HEK293T (cell line): ENCODE measurements at places on chromosomes 4 and X.

GRCh38 chr4:6044276-6044675, 26.0 kb upstream of the C4orf50 start:
- DNase-seq: no peak

DNA sequence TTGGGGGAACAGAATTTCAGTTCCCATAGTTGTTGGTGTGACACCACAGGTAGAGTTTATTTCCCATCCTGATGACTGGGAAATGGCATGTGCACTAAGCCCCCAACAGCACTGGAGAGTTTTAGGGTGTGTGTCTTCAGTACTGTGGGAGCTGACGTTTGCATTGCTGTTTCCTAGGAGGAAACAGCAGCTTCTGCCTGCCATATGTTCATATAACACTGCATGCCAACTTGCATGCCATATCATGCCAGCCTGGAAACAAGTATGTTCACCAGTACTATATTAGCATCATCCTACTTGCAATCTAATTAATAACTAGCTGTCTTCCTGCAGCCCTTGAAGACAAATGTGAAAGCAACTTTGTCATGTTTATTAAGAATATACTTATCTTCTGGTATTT, 58.2 kb downstream of the NAA11 start:
- DNase-seq: no peak

DNA sequence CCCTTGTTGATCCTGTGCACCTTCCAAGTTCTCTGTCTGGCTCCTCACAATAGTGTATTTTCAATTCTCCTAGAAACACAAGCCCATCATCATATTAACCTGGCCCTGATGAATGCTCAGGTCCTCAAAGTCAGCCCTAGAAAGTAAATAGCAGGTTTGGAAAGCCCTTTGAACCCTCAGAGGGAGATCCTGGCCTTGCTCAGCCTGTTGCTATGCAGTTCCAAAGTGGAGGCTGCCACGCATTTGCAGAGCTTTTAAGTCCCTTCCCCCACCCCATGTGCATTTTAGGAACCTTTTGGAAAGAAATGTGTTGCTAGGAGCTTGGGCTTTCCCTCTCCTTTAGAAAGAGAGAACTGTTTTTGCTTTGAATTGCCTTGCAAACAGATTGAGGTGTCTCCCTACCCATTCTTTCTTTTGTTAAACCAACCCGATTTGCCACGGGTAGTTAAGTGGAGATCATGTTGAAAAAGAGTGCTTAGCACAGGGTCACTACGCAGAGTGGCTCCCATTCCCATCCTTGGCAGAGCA, 12.2 kb downstream of the MAMLD1 start:
- DNase-seq: no peak

DNA sequence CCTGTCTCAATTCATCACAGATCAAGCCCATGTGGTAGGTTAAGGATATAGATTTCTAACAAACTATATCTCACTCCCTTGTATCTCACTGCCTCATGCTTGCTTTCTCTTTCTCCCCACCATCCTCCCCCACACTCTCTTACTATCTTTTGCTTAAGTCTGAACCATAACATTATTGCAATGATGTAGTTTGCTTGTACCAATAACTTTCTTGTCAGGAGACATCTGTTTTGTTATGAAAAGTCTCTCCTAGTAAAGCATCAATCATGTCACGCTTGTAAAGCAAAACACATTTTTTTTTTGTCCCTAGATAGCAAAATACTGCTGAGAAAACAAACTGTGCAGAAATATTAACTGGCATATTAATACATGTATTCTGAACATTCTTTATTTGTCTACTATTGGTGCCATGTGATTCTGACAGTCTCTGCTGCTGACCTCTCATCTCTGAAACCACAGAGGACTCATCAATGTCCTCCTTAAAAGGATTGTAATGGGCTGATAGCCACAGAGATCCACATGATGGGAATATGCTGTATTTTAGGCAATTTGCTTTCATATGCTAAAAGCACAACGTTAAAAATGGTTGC, 217.5 kb downstream of the VEGFC start:
- no peak for DNase-seq

GRCh38 chr4:140607852-140608251, 39.1 kb upstream of the UCP1 start:
- no peak for DNase-seq

DNA sequence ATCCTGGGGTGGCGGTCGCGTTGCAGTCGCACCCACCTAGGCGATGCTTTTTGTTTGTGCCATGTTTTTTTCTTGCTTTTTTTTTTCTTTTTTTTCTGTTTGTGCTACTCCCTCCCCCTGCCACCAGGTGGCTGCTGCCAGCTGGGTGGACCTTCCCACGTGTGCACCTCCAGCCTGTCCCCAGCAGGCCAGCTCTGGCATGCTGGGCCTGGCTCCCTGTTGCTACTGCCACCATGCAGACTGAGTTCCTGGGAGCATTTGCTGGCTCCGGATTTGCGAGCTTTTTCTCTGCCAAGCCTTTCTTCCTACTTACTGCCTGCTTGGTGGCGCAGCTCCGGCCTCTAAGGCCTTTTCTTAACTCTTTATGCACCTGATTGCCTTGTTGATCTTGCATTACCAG, 161.2 kb upstream of the WDFY3 start:
- peak; percentile 82 for DNase-seq

GRCh38 chr4:167109859-167110258, 124.4 kb downstream of the SPOCK3 start:
- DNase-seq: no peak

- no peak for DNase-seq
Measured at GRCh38 chr4:140185412-140186081, 31.6 kb upstream of the MAML3 start.

DNA sequence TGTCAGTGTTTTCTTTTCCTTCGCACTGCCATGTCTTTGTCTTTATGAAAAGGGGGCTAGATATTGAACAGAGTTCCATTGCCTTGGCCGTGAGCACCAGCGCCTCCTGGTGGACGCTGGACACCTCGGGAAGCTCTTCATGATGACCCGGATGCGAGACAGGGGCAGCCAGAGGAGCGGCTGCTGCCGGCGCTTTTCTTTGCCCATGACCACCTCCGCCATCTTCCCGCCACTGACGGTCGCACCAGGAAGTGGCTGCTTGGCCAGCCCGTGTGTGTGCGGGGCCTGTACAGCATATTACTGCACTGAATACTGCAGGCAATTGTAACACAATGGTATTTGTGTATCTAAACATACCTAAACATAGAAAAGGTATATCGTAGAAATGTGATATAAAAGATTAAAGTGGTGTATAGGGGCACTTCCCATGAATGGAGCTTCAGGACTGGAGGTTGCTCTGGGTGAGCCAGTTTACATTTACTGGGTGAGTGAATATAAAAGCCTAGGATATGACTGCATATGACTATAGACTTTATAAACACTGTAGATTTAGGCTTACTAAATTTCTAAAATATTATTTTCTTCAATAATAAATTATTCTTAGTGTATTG, 15.8 kb upstream of the GRIA2 start:
- DNase-seq: peak; percentile 62

GRCh38 chr4:40910706-40911105, 161.0 kb downstream of the NSUN7 start:
- no peak for DNase-seq

- DNase-seq: no peak
Measured at GRCh38 chrX:3141031-3141430, 99.8 kb downstream of the ARSF start.

GRCh38 chrX:40285876-40286275, 188.1 kb upstream of the BCOR start:
- DNase-seq: no peak

DNA sequence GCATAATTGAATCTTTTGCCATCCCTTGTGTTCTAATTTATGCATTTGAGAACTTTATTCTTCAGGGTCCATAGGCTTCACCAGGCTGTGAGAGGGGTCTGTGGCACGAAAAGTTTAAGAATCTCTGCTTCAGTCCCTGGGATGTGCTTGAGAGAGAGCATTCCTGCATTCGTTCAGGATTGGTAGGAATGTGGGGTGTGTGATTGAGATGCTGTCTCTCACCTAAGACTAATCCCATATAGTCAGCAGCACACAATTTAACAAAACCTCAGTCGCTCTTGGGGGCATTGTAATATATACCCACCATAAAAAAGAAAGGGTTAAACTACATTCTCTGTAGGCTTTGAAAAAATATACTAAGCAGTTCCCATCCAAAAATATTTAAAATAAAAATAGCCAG, 41.7 kb downstream of the PTTG2 start:
- no peak for DNase-seq

DNA sequence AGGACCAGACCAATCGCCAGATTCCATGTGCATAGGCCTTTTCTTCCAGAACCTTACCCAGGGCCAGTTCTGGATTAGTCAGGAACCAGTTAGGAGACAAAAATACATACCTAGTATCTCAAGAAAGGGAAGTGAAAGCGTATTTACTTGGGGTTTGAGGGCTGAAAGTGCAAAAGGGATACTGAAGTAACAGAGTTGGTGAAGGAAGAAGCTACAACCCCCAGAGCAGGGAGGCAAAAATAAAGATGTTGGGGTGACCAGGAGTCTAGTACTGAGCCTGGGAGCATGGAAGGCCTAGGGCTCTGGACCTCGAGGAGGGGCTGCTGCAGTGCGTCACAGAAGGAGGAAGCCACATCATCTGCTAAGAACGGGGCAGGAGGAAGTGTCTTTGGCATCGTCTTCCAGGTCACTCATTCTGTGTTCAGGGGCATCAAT, 38.3 kb downstream of the TKTL1 start:
- no peak for DNase-seq

GRCh38 chr4:72300126-72300525, 268.3 kb downstream of the NPFFR2 start:
- DNase-seq: no peak

GRCh38 chrX:85303544-85303943, 59.8 kb downstream of the ZNF711 start:
- DNase-seq: no peak

GRCh38 chrX:39938466-39938865, 159.3 kb downstream of the BCOR start:
- DNase-seq: no peak

- DNase-seq: no peak
Measured at GRCh38 chr4:10334506-10335028, 122.7 kb downstream of the ZNF518B start.

DNA sequence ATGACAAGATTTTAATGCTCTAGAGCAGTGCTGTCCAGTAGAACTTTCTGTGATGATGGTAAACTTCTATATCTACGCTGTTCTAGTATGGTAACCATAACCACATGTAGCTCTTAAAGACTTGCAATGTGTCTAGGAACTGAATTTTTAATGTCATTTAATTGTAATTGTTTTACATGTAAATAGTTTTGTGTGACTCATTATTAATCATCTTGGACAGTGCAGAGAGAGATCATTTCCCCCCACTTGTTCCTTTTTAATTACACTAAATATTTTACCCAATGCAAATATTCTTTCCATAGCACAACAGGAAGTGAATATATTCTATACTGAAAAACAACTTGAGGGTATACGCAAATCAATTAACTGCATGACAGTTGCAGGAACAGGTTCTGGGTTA, 5.8 kb downstream of the ATG4A start:
- no peak for DNase-seq

GRCh38 chr4:162978398-162978797, 188.3 kb downstream of the NAF1 start:
- no peak for DNase-seq

GRCh38 chr4:78754872-78755271, 21.3 kb upstream of the BMP2K start:
- DNase-seq: no peak

GRCh38 chr4:91990726-91991125, 313.0 kb upstream of the GRID2 start:
- DNase-seq: no peak
